ENCODE measurements at places on chromosomes 12 and 14.
A peak's percentile ranks its signal among the peaks of the same experiment; 100 is the strongest.

DNA sequence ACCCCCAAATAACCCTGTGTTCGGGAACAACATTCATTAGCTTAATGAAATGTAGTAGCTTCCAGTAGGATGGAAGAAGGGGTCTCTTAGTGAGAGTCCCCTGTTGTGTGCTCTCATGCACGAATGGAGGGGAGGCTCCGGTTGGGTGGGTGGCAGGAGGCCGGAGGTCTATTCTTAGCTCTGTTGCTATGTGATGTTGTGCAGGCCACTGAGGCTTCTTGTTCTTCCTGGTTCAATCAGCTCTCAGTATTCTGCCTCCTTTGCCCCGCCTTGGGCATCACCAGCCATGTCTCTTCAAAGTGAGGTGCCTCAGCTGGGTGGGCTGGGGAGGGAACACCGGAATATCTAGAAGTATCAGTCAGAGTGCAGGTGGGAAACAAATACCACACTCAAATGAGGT lies 50.8 kb downstream of the KCNA1 start:
- no peak for DNase-seq

- DNase-seq = no peak
Observed at GRCh38 chr12:6275928-6276887, 34.3 kb upstream of the PLEKHG6 start.

- DNase-seq = no peak
Observed at GRCh38 chr14:59013672-59014298, 174.7 kb upstream of the DAAM1 start.

- no peak for DNase-seq
Observed at GRCh38 chr12:124501112-124501561, 66.3 kb downstream of the NCOR2 start.

GRCh38 chr12:70399311-70399710 lies 33.2 kb downstream of the KCNMB4 start:
- no peak for DNase-seq

DNA sequence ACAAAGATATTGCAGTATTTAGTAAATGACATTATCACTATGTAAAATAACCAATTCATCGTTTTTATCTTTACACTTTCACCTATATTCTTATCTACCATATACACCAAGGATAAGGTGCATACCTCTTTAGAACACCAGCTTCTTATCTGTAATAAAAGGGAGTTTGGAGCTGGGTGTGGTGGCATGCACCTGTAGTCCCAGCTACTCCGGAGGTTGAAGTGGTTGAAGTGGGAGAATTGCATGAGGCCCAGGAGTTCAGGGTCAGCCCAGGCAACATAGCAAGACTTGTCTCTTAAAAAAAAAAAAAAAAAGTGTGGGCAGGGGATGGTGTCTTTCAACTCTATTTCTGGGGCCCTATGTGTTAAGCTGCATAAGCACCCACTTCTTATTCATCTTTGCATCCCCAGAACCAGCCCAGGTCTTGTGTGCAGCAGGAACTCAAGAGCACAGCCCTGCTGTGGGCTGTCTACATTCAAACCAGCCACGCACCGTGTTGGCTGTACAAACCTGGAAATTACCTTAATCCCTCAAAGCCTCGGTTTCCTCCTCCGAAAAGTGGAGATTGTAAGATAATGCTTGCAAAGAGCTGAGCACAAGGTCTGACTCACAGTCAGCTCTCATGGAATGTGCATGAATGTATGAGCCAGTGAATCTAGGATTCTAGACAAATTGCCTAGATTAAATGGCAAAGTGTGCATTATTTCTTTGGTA lies 256.6 kb upstream of the FOXN3 start:
- DNase-seq = no peak

DNA sequence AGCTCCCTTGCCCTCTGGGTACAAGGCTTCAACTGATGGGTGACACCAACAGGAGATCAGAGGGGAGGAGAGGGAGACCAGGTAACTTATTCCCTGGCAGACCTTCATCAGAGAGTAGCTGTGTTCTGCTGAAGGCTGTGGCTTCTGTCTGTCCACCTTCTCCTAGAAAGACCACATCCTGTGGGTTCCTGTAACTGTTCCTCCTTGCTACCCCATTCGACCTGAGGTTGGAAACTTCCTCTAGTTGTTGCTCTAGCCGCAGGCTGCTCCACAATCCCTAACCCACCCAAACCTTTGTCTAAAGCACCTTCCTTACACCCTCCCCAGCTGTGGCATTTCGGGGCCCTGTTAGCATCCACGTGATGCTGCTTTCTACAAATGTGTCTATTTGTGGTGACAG lies 454.2 kb downstream of the DPF3 start:
- DNase-seq = no peak

- no peak for DNase-seq
Observed at GRCh38 chr12:29907461-29907860, 123.7 kb upstream of the TMTC1 start.

GRCh38 chr14:69996216-69996615 lies 117.0 kb downstream of the SMOC1 start:
- no peak for DNase-seq

- no peak for DNase-seq
Observed at GRCh38 chr14:93431036-93431670, 414 bp downstream of the UNC79 start.

DNA sequence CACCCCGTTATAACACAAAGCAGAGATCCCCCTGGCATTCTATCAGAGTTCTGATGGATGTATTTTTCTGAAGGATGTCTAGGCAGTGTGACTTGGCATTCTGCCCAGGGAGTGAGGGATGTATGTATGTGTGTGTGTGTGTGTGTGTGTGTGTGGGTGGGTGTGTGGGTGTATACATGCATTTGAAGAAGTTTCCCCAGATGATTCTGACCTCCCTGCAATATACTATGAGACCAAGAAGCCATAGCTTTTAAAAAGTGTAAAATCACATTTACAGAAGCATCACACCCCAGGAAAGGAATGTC lies 59.7 kb upstream of the NAP1L1 start:
- peak; percentile 63 for DNase-seq

DNA sequence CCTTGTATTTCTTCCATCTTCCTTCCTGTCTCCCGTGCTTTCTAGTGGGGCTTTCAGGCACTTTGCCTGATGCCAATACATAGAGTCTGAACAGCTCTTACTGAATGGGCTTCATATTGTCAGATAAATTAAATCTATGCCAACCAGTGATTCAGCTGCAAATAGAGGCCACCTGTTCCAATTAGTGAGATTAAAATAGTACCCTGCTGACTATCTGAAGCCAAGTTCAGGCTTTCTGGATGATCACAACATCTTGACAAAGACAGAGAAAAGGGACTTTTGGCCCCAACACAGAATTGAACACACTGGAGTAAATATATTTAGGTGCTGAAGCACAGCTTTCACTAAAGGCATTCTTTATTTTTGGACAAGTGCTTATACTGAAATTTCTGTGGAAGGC lies 11.8 kb downstream of the TMCC3 start:
- no peak for DNase-seq

GRCh38 chr14:95699412-95699811 lies 13.2 kb downstream of the TCL1B start:
- no peak for DNase-seq

- DNase-seq = no peak
Observed at GRCh38 chr14:64673316-64673715, 30.9 kb upstream of the PLEKHG3 start.

- no peak for DNase-seq
Observed at GRCh38 chr12:56261503-56262232, 3.5 kb upstream of the ANKRD52 start.

DNA sequence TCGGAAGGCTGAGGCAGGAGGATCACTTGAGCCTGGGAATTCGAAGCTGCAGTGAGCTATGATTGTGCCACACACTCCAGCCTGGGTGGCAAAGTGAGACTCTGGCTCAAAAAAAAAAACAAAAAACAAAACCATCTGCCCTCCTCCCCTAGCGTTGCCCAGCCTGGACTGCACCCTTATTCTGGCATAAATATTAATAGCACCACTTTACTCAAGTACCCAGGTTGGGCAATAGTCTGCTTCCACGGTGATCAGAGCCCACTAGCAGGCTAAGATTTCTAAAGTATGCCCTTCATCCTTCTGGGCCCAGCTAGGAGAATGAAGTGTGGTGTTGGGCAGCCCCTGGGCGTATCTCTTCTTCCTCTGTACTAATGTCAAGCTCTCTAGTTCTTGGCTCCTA lies 33.3 kb downstream of the KCTD10 start:
- DNase-seq = no peak

DNA sequence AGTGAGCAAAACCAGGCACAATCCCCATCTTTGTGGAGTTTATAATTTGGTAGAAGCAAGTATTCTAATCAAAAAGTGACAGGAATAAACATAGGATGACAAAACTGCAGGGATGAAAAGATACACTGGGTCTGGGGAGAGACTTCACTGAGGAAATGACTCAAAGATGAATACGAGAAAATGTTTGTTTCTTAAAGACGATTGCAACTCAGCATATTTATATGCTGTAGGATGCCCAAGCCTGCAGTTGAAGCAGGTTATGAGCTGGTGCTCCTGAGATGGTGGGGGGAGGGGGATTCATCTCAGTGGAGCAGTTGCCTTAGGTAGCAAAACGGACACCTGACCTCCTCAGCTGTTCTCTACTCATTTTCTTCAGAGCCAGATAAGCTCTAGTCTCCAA lies 13.4 kb upstream of the SLC38A4 start:
- no peak for DNase-seq

DNA sequence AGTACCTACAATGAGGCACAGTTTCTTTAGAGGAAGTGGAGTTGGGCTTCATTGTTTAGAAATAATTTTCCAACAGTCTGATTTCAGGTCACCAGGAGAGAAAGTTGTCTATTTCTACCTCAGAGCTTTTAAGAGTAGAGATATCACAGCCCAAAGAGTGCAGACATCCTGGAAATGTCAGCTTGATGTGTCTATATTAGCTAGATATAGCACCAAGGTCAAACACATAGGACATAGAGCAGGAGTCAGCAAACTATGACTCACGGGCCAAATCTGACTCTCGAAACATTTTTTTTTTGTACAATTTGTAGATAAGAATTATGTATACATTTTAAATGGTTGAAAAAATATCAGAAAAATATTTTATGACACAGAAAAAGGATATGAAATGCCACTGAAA lies 53.7 kb downstream of the KCNC2 start:
- no peak for DNase-seq

GRCh38 chr12:3227076-3227975 lies 150.1 kb downstream of the TSPAN9 start:
- DNase-seq = no peak

- DNase-seq = no peak
Observed at GRCh38 chr14:99481745-99482099, 513 bp downstream of the CCNK start.

DNA sequence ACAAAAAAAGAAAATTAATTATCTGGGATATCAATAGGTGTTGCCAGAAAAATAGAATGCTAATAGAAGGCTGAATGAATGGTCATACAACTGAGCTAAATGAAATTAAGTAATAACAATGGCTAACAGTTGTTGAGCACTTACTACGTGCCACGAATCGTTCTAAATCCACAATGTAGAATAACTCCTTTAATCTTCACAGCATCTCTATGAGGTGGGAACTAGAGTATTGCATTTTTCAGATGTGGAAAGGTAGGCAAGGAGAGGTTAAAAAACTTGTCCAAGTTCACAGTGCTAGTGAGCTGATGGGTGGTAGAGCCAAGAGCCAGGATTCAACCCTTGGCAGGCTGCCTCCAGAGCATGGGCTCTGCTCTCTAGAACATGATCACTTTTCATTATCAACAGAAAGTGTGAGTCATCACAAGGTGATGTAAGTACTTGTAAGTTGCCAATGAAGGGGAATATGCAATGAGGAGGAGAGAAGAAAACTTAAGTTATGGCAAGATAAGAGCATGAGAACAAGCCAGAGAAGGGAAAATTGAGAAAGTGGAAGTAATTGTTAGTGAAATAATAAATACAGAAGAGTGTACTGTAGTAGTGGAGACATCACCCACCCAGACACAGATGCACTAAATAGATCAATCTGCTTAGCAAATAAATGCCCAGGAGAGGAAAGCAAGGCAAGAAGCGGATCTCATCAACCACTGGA lies 122.1 kb downstream of the PRKD1 start:
- no peak for DNase-seq

GRCh38 chr14:30223966-30224365 lies 296.3 kb upstream of the PRKD1 start:
- no peak for DNase-seq

DNA sequence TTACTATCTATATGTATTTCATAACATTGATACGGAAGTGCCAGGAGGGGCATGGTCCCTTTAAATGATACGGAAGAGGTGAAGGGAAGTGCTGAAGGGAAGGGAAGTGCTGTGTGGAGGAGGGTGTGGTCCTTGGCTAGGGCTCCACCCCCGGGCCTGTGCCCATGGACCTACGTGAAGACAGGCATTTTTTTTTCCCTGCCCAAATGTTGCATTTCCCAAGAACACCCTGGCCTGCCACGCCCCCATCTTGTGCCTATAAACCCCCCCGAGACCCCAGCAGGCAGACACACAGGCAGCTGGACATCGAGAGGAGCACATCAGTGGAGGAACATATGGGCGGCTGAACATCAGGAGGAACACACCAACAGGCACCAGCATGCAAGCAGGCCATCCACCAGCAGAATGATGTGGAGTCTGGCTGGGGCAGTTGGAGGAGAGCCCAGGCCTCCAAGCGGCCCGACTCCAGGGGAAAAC lies 134.1 kb downstream of the SLC41A2 start:
- DNase-seq = no peak

DNA sequence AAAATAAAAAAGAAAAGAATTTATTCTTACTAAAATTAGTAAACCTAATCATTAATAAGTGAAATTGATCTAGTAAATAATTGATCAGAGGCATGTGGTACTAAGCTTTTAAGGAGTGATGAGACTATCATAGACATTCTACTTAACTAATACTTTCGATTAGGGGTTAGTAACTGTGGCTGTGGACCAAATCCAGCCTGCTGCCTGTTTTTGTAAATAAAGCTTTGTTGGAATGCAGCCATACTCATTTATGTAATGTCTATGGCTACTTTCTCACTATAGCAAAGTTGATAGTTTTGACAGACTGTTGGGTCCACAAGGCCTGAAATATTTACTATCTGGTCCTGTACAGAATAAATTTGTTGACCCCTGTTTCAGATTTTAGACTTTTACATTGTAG lies 63.2 kb downstream of the PLEKHA5 start:
- DNase-seq = no peak

DNA sequence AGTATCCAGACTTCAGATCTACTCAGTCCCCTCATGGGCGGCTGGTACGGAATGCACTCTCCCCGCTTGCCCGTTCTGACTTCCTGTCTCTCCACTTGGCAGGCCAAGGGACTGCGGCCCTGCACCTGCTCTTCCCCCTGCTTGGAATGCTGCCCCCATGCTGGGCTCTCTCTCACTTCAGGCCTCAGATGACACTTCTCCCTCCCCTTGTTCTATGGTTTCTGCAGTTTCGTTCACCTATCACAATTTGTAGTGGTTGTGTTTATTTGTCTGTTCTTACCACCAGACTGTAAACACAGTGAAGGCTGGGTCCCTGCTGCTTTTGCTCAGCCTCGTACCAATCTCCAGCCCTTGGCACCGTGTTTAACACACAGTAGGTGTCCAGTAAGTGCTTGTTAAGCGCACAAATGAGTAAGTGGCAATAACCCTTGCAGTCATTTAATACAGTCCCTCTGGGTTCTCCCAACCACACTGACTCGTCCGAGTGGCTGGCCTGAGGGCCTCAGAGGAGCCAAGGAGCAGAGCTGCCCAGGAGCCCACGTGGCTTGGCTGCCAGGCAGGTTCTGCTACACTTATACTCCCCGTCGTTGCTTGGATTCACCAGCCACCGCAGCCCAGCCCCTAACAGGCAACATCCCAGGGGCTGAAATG lies 11.8 kb downstream of the SLC6A12 start:
- DNase-seq = no peak
